ENCODE measurements at places on chromosomes 1 and 21. TPM values are rescaled to one million over a fixed set of nuclear protein-coding genes. Genes with fewer than 3 reads are reported as not detected.

The LRRC71 gene
- total RNA-seq, result not detected

The ACTL8 gene
- not detected for total RNA-seq

The SLC9C2 gene
- not detected for total RNA-seq

The LHX8 gene
- not detected for total RNA-seq

The RGS7 gene
- 0.33 TPM for total RNA-seq

The ARID1A gene
- total RNA-seq, result 39.5 TPM

The CD1D gene
- 1.3 TPM for total RNA-seq

DNA sequence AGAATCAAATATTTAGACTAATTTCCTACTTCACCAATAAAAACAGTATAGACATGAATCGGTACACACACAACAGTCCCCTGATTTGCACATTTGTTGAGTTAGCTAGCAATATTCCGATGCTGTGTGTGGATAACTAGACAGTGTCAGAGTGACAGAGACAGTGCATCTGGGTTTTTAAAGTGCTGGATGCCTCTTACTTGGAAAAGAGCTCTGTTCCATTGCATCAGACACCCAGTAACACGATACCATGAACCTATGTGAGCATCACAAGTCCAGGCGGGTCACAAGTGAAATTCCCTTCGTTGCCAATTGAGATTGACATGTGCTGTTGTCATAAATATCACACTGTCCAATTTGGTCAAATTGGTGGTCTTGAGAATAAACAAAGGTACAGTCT, 82.0 kb upstream of the ESRRG start:
- no peak overlapping the region for H3K4me3 ChIP-seq
- H3K27me3 ChIP-seq, result no peaks in the 10 kb centered on the region
- DNase-seq, result no peak

DNA sequence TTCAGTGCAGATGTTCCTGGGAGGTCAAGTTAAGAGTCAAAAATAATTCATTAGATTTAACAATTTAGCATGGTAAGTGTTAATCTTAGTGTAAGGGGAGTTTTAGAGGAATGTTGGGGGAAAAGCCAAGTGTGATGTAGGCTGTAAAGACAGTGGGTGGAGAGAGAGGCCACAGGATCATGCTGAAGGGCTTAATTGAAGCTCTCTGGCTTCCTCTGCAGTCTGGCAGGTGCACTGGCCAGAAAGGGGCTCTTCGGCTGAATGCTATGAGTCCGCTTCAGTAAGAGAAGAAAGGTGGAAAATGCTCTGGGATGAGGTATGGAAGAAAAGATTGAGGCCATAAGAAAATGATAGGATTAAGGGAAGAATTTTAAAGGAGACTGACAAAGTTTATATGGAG, 3.0 kb downstream of the BRDT start:
- no peaks in the 10 kb centered on the region for H3K4me1 ChIP-seq
- H3K4me3 ChIP-seq, result no peak overlapping the region
- DNase-seq, result no peak
- no peaks in the 10 kb centered on the region for H3K27me3 ChIP-seq
- H3K36me3 ChIP-seq, result no peaks in the 10 kb centered on the region

- H3K4me3 ChIP-seq, result peak overlapping the region; percentile 41
- H3K27ac ChIP-seq, result peak overlapping the region; percentile 59
- H3K27me3 ChIP-seq, result no peaks in the 10 kb centered on the region
- DNase-seq, result no peak
- peaks cover 30% of the 10 kb centered on the region for H3K4me1 ChIP-seq
- H3K36me3 ChIP-seq, result peaks cover 52% of the 10 kb centered on the region
Observed at GRCh38 chr1:15426492-15427279, 11.6 kb upstream of the CTRC start.

DNA sequence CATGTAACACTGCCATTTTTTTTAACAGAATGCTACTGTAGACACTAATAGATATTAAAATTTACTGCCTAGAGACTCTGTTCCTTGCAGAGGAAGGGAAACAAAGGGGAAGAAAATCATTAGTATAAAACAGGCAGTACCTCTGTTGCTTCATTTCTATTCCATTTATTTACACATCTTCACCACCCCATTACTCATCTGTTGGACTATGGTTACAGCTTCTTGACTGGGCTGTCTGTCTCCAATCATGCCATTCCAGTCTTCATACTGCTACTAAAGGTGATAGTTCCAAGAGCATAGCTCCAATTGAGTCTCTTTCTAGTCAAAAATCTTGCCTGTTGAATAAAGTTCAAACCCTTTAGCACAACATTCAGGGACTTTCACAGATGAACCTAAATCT, 22.2 kb upstream of the GPR25 start:
- no peak overlapping the region for H3K27ac ChIP-seq
- H3K4me3 ChIP-seq, result no peak overlapping the region
- H3K27me3 ChIP-seq, result no peaks in the 10 kb centered on the region
- no peaks in the 10 kb centered on the region for H3K4me1 ChIP-seq
- DNase-seq, result no peak
- peaks cover 91% of the 10 kb centered on the region for H3K36me3 ChIP-seq

GRCh38 chr21:32412162-32413014, at the start of gene EVA1C:
TSS of gene EVA1C (plus strand) at chr21:32412706. CDS start at chr21:32412854, 148 bp downstream.
- H3K4me1 ChIP-seq, result peaks cover 72% of the 10 kb centered on the region
- H3K27ac ChIP-seq, result peak within 1 kb of the TSS; percentile 98
- no peaks in the 10 kb centered on the region for H3K36me3 ChIP-seq
- peak within 1 kb of the TSS; percentile 89 for H3K4me3 ChIP-seq
